ENCODE measurements at places on chromosomes 2 and 18.

DNA sequence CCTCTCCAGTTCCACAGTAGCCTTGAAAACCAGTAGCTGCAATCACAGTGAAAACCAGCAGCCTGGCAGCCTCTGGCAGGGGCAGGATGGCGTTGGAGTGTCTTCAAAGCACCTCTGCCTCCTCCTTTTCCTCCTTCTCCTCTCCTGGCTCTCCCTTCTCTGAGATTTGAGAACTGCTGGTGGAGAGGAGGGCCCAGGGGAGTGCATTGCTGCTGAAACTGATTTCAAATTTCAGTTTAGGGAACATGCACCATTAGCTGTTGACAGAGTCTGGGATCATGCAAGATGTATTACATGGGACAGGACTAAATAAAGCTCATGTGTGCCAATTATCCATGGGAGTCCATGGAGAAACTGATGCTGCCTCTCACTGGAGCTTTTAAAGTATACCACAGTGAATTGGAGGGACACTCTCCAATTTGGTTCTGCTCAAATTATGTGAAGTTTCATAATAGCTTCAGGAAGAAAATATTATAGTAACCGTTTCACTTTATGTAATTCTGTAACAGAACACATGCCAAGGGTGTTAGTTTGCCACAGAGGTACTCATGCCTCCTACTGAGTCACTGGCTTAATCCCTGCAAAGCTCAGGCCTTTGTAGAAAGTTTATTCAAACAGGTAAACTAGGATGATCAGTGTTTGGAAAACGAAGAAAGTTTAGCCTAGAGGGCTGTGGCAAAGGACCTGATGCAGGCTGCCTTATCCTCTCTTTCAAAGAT lies 146.1 kb downstream of the PRPF40A start:
- no peak for DNase-seq

DNA sequence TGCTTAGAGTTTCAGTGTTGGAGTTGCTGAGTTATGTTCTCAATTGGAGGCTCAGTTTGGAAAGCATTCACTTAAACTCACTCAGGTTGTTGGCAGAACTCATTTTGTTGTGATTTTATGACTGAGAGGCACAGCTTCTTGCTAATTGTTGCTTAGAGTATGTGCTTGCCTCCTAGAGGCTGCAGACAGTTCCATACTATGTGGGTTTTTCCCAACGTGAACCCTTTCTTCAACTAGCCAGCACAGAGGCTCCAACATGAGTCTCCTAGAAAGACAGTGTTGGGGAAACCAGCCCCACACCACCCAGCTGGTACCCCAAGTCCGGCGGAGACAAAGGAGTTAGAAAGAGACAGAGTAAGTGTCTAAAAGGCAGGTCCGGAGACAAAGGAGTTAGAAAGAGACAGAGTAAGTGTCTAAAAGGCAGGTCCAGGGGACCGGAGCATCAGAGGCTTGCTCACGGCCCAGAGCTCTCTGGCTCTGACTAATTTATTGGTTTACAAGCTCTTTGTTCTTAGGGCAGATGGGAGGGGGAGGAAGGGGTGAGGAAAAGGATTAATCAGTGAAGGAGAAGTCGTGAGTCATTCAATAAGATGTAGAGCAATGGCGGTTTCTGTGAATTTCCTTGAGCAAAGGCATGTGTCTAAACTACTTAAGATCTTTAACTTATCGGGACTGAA lies 999.7 kb upstream of the LRRTM1 start:
- no peak for DNase-seq

GRCh38 chr2:191696001-191696400 lies 18.1 kb downstream of the NABP1 start:
- no peak for DNase-seq

DNA sequence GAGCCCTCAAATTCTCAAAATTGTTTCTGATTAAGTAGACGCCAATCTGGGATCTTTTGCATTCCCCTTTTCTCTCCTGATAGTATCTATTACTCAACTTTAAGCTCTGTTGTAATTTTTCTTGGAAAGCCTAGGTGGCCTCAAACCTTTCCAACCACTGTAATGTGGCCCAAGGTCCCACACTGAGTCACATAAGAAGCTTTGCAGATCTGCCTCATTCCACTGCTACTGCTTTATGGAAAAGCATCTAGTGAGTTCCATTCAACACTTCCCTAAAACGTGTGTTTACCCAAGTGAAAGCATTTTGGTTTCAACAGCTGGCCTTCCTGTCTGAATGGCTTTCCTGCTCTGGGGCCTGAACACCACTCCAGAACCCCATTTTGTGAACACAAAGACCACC lies 493.6 kb upstream of the SPHKAP start:
- DNase-seq = no peak

GRCh38 chr18:70671889-70672565 lies 383.2 kb downstream of the SOCS6 start:
- no peak for DNase-seq

- DNase-seq = no peak
These were observed at the start of gene L3MBTL4 for GRCh38 chr18:6414723-6415417. Gene L3MBTL4 (minus strand): TSS chr18:6414911. CDS start chr18:6311625, 103,286 bp downstream.

- no peak for DNase-seq
These were observed 22.6 kb upstream of the CYP1B1 start for GRCh38 chr2:38098421-38099098.

- no peak for DNase-seq
These were observed 14.9 kb upstream of the ITPRID2 start for GRCh38 chr2:181876614-181877063.

DNA sequence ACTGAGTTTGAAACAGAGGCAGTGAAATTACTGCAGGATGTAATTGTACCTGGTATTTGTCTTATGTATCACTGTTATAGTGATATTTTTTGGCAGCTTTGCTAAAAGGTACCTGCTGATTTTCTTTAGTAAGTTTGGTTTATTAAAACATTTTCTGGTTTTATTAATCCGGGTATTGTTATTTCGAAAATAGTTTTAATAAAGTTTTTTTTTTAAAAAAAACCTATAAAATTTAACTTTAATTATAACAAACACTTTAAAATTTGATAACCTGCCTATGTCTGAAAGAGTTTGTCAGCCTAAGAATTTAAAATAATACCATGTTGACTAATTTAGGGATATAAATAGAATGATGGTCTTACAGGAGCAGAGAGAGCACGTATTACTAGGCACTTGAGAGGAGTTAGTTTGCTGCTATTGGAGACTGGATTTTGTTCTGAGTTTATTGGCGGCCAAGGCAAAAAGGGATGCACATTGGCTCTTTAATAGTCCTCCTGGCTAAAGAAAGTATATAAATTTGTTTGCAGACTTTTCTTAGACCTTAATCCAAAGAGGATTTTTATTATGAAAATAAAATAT lies 12.1 kb downstream of the EHBP1 start:
- DNase-seq = no peak

GRCh38 chr2:227864161-227864756 lies 7.2 kb upstream of the DAW1 start:
- no peak for DNase-seq

GRCh38 chr2:105391058-105391627 lies 7.7 kb downstream of the FHL2 start:
- no peak for DNase-seq

DNA sequence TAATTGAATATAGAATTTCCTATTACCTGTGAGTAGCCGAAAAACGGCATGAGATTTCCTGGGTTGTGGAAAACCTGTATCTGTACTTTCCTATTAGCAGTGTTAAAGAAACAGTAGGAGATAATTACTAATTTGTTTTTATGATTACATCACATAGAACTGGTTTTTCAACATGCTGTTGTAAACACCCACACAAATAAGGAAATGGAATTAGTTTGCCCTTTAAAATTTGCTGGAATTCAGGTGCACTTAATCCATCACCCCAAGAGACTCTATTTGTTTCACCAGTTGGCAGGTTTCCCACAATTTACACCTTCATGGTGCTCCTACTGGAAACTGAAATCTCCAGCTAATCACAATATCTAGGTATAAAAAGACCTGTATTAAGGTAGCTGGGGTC lies 274.1 kb upstream of the SLC8A1 start:
- DNase-seq = no peak

DNA sequence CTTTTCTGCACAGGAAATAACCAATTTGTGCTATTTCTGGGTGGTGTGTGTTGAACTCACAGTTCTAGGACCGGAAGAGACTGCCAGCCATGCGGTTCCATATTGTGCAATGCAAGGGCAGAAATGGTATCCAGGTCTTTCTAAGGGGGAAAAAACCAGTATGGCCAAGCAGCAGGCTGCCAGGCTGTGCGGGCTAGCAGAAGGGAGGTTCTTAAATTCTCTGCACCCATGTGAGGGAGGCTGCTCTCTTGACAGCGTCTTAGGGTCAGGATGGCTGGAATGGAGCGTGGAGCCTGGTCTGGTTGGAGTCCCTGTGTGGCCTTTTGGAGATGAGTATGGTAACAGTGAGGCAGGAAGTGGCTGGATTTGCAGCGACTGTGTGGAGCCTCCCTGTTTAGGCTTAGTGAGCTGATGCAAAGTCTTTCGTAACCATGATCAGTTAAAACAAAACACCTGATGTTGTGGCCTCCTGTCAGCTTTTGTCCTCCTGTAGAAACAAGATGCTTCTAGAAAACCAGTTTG lies 52.6 kb downstream of the NCK2 start:
- no peak for DNase-seq

DNA sequence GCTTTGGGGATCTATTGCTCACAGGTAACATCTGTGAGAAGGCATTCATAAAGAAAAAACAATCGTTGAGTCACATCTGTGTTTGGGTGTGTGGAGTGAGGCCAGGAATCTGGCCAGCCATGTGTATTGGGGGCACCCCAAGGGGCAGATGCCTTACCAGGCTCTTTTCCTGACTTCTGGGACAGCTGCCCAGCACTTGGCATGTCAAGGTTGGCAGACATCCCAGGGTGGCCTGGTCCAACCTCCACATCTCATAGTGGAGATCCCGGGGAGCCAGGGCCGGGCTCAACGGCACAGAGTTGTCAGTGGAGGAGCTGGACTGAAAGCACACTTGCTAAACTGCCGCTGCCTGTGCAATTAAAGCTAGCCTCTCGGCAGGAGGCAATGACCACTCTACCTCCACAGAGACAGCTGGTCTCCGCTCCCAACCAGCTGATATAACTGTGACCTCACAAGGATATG lies 75.3 kb upstream of the MGAT4A start:
- no peak for DNase-seq

- DNase-seq = no peak
These were observed 19.3 kb downstream of the CFAP65 start for GRCh38 chr2:219022041-219022440.

DNA sequence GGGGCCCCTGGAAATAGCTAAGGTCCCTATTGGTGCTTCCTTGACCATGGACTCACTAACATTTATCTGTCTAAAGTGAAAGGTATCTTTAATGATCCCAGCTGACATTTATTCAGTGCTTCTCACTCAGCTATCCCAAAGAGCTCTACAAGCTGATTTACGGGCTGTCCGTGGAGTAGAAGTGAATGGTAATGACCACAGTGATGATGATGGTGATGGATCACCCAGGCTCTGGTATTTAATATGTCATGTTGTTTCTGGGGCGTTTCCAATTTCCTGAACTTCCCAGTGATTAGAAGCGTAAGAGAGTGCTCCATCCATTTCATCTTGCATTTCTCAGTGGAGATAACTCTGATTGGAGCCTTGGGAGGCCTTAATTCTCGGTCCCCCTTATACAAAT lies 304.3 kb downstream of the HRH4 start:
- DNase-seq = no peak

- DNase-seq = no peak
These were observed 30.0 kb upstream of the BARD1 start for GRCh38 chr2:214839464-214839863.

GRCh38 chr2:149687052-149687427 lies 99.5 kb upstream of the MMADHC start:
- no peak for DNase-seq

DNA sequence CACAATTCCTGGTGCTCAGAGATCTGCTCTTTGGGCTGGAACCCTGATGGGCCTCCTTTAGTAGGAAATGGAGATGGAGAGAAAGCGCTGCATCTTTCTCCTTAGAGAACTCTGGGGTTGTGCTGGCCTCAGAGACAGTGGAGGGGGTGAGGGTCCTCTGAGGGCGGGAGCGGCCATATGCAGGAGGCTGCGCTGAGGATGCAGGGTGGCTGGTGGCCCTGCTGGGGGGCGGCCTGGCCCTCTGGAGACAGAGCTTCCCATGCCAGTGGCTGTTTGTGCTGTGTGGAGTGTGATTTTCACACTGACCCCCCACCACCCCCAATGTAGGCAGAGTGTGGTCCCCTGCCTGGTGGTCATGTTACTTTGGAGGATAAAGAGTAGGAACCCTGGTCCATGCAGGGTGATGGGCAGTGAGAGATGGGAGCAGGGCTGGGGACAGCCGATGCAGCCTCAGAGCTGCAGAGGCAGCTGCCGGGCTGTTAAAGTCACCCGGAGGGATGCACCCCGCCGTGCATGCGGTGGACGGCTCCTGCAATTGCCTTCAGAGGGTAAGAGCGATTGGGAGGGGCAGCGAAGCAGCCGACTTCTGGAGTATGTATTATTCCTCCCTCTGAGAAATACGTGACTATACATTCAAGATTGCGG lies 194.6 kb downstream of the FAM210A start:
- no peak for DNase-seq

DNA sequence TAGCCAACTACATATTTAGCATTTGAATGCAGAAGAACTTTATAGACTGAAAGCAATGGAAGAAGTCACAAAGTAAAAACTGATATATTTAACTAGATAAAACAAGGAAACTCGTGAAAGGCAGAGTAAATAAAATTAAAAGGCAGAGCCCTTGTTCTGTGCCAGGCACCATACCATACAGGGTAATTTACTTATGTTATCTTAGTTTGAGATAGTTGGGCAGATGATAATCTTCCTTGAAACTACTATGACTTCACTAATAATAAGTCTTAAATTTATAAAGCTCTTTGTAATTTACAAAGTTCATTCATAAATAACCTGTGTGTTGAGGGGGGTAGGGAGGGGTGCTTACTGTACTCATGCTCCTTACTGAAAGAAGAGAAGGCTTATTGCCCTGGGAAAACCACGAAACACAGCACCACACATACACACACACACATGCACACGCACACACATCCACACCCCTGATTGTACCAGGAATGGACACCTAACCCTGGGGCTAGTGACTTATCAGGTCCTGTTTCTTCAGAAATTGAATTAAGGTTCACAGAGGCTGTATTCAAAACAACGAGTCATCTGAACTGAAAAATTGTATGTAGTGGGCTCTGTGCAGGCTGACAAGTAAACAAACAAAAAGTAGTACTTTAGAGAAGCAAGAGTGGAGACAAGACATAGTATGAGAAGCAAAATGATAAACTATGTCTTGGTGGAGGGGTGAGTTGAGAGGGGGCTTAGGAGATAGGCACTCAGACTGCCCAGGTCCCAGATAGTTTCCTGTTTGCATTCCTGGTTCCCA lies 38.1 kb downstream of the AGFG1 start:
- DNase-seq = no peak

- DNase-seq = no peak
These were observed 23.2 kb downstream of the HDAC4 start for GRCh38 chr2:239377591-239377990.

GRCh38 chr18:35939138-35939537 lies 33.3 kb upstream of the RMP24 start:
- DNase-seq = no peak

DNA sequence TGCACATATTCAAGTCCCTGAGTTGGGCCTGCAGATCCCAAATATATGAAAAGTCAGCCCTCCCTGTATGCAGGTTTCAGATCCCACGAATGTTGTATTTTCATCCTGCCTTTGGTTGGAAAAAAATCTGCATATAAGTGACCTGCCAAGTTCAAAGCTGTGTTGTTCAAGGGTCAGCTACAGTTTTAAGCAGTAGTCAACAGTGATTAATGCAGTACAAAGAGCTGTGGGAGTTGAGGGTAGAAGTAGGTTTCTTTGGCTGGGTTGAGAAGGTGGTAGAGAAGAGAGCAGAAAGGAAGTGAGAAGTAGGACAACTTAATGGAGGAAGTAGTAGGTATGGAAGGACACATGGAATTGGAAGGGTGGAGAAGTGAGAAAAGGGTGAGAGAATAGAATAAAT lies 127.9 kb downstream of the ANKRD44 start:
- DNase-seq = no peak
